ENCODE measurements at places on chromosomes 3 and 15.
A peak's percentile ranks its signal among the peaks of the same experiment; 100 is the strongest.

DNA sequence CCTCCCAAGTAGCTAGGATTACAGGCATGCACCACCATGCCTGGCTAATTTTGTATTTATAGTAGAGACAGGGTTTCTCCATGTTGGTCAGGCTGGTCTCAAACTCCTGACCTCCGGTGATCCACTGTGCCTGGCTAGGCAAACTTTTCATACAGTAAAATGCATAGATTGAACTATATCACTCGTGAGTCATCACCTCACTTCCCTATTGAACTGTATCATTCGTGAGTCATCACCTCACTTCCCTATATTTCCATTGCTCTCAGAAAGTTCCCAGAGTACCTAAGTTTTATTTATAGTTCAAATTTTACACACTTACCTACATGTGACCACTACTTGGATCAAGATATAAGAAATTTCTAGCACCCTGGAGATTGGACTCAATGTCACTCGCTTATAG, 73.6 kb upstream of the ACAD9 start:
- DNase-seq: no peak

DNA sequence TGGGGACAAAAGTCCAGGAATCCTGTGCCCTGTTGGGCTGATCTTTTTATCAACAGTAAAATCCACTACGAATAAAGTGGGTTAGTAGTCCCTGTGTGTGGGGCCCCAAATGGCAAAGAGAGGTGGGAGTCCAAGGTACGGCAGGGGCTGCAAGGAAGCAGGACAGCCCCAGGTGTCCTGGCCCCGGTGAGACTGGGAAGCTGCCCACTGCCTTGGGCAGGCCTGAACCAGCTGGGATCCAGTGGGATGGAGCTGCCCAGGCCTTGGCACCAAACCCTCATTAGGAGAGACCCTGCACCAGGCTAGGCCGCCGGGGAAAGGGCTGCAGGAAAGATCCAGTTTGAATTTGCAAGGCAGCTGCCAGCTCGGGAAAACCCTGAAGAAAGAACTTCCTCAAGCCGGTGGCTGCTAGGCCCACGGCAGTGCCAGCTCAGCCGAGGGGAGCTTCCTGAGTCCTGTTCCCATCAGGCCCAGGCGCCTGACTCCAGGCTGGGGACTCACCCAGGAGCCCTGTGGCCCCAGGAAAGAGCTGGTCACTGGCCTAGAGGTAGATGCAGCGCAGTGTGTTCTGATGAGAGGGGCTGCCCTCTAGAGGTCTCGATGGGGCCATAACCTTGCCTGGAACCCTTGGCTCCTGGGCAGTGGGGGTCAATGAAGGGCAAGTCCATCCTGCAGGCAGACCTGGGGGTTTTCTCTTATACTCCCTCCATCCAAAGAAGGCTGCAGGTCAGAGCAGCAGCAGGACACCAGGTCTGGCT, 14.4 kb upstream of the GNAI2 start:
- DNase-seq: no peak

GRCh38 chr3:129121016-129121791, 400 bp downstream of the RAB43 start:
- no peak for DNase-seq

DNA sequence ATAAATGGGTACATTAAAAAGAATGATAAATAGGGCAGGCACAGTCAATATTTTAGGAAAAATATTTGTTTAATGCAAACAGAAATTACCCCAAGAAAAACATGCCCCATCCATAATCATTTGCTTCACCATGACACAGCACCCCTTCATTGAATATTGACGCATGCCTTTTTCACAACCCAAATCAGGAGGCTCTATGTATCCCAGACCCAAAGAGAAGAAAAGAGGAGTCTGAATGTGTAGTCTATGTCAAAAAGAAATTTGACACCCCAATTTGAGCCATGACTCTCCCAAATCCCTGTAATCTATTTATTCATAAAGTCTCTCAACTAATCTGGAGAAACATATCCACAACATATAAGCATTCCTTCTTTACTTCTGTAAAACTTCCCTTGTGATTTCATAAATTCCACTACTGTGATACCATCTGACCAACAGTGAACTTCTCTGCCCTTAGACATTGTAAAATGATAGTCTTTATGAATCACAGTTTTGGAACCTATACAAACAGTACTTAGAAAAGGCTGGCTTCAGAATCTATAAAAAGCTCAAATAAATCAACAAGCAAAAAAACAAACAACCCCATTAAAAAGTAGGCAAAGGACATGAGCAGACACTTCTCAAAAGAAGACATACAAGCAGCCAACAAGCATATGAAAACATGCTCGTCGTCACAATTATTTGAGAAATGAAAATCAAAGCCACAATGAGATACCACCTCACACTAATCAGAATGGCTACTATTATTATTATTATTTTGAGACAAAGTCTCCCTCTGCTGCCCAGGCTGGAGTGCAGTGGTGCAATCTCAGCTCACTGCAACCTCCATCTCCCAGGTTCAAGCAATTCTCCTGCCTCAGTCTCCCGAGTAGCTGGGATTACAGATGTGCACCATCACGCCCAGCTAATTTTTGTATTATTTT, 53.4 kb upstream of the XRN1 start:
- no peak for DNase-seq

DNA sequence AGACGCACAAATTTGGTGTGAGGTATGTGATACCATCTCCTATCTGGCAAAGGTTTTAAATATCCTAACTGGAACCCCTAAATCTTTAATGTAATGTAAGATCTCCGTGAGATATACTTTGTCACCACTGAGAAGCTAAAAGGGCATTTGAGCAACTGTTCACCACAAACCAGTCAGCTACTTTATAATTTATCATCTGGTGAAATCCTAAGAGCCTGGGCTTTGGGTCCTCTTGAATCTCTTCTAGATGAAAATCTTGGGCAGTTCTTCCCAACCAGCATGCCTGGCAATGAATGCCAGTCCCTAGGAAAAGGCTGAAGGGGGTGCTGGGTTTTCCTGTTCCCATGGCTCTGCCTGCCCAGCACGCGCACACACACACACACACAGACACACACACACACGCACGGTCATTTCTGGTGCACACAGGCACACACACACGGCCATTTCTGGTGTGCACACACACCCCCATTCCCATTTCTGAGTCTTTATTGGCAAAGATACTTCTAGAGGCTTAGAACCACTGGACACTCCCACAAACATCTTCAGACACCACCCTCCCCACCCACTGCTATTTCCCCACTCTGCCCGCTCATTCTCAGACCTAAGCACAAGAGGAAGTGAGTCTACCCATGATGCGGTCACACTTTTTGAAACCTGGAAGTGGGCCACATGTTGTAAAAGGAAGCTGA, 72.6 kb downstream of the MYO1E start:
- peak; percentile 91 for DNase-seq

- no peak for DNase-seq
Measured at GRCh38 chr15:89164712-89165211, 56.6 kb downstream of the RLBP1 start.

GRCh38 chr3:134374791-134375581, 739 bp upstream of the AMOTL2 start:
- DNase-seq: peak; percentile 60

- DNase-seq: peak; percentile 3
Measured at GRCh38 chr3:119588112-119588511, 8.8 kb downstream of the ADPRH start.

DNA sequence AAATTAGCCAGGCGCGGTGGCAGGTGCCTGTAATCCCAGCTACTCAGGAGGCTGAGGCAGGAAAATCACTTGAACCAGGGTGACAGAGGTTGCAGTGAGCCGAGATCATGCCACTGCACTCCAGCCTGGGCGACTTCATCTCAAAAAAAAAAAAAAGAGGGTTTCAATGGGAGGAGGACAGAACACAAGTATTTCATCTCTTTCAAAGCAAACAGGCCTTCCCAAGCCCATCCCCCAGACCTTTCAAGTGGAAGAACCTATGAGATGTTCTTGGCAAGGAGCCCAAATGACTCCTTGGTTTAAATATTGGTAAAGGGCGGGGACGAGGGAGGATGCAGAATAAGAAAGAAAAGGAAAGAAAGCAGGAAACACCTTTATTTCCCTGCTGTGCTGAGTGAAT, 62.2 kb upstream of the MCF2L2 start:
- DNase-seq: peak; percentile 94

- DNase-seq: no peak
Measured at GRCh38 chr3:131007782-131008181, 18.8 kb downstream of the ASTE1 start.

DNA sequence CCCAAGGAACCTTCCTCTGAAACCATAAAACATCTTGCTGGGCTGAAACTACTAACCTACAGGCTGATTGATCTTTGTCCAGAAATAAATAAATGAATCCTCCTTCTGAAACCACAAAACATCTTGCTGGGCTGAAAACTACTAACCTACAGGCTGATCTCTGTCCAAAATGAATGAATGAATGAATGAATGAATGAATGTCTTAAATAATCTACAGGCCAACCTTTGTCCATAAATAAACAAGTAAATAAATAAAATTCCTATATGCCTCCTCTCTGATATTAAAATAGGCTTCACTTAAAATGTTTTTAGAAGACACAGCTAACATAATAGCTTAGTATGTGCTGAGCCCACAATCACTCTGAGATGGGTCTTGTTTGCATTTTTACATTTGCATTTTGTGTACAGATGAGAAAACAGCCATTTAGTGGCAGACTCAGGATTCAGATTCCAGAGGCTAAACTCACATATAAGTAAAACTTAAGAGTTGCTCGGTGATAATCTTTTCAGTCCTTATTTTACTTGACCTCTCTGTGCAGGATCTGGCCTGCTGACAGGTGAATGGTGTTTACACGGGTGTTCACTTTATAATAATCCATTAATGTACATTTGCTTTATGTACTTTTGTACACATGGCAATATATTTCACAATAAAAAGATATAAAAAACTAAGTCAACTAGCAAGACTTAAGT, 10.4 kb downstream of the TJP1 start:
- no peak for DNase-seq

GRCh38 chr3:196193133-196193735, 18.0 kb downstream of the ZDHHC19 start:
- DNase-seq: no peak

- no peak for DNase-seq
Measured at GRCh38 chr3:134817297-134817696, 22.2 kb downstream of the EPHB1 start.

DNA sequence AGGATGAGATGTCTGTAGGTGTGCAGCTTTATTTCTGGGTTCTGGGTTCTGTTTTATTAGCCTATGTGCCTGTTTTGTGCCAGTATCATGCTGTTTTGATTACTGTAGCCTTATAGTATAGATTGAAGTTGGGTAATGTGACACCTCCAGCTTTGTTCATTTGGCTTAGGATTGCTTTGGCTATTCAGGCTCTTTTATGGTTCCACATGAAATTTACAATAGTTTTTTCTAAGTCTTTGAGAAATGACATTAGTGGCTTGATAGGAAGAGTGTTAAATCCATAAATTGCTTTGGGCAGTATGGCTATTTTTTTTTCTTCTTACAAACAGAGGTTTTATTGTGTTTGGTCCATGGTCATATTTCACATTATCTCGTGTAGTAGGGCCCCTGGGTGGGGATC, 285.8 kb upstream of the GADL1 start:
- DNase-seq: peak; percentile 53

DNA sequence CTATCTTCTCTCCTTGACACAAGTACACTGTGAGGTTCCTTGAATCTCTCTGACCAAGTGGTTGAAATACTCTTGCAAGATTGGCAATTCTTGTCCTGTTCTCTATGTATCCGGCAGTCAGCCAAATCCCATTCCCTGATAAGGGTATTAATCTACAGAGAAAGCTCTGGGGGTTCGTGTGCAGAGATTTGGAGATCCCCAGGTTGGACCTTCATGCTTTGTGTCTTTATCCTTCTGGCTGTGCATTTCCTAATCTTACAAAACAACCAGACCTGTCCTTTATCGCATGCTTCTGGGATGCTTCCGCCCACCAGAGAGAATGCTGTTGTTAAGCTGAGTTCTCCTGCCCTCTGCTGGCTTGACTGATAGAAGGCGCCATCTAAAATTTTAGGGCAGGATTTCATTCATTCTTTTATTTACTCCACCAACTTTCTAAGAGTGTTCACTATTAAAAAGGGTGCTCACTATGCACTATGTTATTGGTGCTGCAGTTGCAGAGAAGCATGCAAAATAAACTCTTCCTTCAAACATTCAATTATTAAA, 8.6 kb upstream of the SST start:
- DNase-seq: peak; percentile 33

- no peak for DNase-seq
Measured at GRCh38 chr15:53747501-53748068, 11.9 kb downstream of the WDR72 start.

DNA sequence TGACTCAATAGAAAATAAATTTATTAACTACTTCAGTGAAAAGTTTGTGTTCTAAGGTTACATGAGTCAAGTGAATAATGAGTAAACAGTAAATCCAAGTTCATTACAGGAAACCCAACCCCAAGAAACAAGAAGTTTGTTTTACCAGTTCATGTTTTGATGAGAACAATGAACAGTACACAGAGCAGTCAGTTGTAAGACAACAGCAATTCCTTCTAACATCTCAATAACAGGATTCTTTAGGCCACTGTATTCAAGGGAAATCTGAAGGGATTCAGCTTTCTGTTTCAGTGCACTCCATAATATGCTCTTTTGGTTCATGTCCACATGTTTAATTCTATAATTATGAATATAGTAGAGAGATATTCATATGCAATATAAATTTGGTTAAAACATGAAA, 18.4 kb downstream of the ATR start:
- DNase-seq: no peak

- DNase-seq: no peak
Measured at GRCh38 chr3:126607214-126607908, 47.6 kb downstream of the TXNRD3 start.

GRCh38 chr3:10248984-10249748, 907 bp downstream of the TATDN2 start:
- peak; percentile 30 for DNase-seq
